ENCODE measurements at places on chromosomes 3 and 15. TPM values are rescaled to one million over a fixed set of nuclear protein-coding genes. Genes with fewer than 3 reads are reported as not detected.

DNA sequence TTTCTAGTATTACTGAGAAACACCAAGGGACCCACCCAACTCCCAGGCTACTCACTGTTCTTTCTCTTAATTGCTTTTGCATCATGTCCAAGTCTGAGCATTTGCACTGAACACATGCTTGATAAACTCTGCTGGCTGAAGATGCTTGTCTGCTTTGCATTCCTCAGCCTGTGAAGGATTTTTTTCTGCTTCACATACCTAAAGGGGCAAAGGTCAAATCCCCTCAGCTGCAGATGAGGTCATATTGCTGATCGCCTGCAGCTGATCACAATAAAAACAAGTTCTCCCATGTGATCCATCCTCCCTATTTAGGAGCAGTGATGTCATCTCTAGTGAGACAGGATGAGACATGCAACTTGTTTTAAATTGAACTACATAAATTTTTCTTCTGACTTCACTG is 84.6 kb upstream of the DCBLD2 start:
- no peak overlapping the region for H3K27ac ChIP-seq
- H3K36me3 ChIP-seq, result no peaks in the 10 kb centered on the region
- peak; percentile 85 for DNase-seq
- H3K4me3 ChIP-seq, result no peak overlapping the region

DNA sequence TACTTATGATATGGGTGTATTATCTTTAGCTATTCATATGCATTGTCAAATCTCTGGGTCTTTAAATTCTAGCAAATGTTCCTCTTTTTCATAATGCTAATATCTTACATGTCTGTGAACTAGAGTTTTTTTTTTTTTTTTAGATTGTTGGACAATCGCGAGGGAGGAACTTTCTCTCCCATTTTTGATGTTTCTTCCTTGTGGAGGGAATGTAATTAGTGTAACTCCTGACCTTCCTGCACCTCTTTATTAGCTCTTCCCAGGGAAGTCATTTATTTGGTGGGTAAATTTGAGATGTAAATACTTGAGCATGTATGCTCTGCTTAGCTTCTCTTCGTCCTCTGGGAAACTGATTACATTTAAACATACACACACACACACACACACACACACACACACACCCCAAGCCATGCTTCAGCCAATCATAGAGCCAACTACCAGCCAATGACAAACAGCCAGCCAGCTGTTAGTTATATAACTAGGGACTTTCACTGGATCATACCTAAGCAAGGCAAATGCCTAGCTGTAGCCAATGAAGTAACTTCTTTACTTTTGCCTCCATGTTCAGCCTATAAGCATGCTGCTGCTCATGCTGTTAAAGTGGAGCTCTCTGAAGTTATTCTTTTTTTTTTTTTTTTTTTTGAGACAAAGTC is 8.3 kb upstream of the USP8 start:
- no peaks in the 10 kb centered on the region for H3K4me1 ChIP-seq
- H3K36me3 ChIP-seq, result no peaks in the 10 kb centered on the region
- H3K4me3 ChIP-seq, result no peak overlapping the region
- DNase-seq, result peak; percentile 32

GRCh38 chr3:65350801-65351476 is 663.1 kb upstream of the ADAMTS9 start:
- no peak overlapping the region for H3K4me3 ChIP-seq
- H3K36me3 ChIP-seq, result no peaks in the 10 kb centered on the region
- peaks cover 9% of the 10 kb centered on the region for H3K4me1 ChIP-seq
- H3K27me3 ChIP-seq, result no peaks in the 10 kb centered on the region
- no peak overlapping the region for H3K27ac ChIP-seq

DNA sequence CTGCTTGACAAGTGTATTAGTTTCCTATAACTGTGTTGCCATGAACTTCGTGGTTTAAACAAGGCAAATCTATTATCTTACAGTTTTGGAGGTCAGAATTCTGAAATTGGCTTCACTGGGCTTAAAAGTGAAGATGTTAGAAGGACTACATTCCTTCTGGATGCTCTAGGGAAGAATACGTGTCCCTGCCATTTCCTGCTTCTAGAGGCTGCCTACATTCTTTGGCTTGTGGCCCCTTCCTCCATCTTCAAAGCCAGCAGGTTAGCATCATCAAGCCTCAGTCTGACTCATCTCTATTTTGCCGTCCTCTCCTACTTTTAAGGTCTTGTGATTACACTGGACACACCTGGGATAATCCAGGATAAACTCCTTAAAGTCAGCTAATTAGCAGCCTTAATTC is 327.7 kb downstream of the SATB1 start:
- H3K27me3 ChIP-seq, result no peaks in the 10 kb centered on the region
- DNase-seq, result no peak
- H3K4me1 ChIP-seq, result peaks cover 9% of the 10 kb centered on the region
- H3K4me3 ChIP-seq, result no peak overlapping the region
- H3K36me3 ChIP-seq, result no peaks in the 10 kb centered on the region

The ANO10 gene
- total RNA-seq, result 34.6 TPM
